Breast epithelium (tissue), 4 donors: ENCODE measurements at places on chromosomes 12 and 14. TPM values are rescaled to one million over a fixed set of nuclear protein-coding genes. Genes with fewer than 3 reads are reported as not detected.

GRCh38 chr14:30210630-30211029 is 283.0 kb upstream of the PRKD1 start:
- DNase-seq: no peak

GRCh38 chr12:19095756-19096480 is 33.6 kb upstream of the PLEKHA5 start:
- DNase-seq: no peak

DNA sequence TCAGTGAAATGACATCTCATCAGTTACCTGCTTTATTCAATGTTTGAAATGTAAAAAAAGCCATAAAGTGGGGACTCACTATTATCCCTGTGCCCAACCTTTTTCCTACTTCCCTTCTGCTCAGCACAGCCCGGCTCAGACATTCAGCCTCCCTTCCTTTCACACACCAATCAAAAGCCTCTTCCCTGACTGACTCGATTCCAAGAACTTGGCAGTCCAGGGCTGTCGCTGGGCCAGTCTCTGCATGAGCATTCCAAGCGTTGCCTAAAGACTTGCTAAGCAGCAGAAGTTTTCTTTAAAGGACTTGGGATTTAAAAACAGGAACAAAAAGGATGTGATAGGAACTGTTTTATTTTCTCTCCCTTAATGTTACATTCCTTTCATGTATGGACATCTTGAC is 22.7 kb downstream of the ITPR2 start:
- DNase-seq: peak; percentile 56

DNA sequence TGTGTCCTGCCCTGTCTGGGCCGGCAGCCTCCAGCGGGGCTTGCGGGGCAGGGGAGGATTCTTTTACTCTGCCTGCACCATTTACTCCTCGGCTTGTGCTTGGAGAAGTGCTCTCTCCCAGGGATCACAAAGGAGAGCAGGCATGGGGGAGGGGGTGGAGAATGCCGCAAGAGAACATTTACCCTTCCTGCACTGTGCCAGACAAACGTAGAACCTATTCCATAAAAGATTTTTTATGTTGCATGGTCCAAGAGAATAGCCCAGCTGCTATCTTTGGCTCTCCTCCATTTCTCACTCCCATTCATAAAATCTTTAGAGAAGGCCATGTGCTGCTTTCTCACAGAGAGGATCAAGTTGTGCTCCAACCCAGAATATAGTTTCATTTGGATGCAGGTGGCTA is 159.4 kb downstream of the SPTSSA start:
- no peak for DNase-seq

GRCh38 chr12:46661110-46661845 is 164.5 kb downstream of the SLC38A4 start:
- no peak for DNase-seq

- no peak for DNase-seq
Measured at GRCh38 chr14:72518809-72519377, 375.0 kb downstream of the DPF3 start.

GRCh38 chr14:27384124-27384523 is 786.3 kb upstream of the NOVA1 start:
- no peak for DNase-seq

The ETV6 gene
- 58.7 TPM for total RNA-seq

DNA sequence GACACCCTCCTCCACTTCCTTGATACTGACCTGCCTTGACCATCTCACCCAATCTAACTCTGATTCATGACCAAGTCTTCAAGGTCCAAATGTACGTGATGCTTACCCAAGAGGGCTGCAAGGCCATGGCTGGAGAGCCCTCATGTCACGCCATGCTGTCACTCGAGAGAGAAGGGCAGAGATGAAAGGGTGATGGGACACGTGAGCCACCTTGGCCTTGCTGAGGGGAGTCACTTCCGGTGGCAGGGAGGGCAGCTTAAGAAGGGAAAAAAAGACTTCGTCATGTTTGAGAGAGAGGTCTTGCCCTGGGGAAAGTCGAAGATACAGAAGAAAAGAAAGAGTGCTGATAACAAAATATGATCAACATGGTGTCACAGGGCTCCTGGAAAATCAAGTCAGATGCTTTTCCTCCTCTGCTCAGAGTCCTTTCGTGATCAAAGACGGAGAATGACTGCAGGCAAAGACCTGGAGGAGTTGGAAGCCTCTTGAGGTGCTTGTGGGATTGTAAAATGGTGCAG is 3.3 kb upstream of the SCARB1 start:
- DNase-seq: no peak

DNA sequence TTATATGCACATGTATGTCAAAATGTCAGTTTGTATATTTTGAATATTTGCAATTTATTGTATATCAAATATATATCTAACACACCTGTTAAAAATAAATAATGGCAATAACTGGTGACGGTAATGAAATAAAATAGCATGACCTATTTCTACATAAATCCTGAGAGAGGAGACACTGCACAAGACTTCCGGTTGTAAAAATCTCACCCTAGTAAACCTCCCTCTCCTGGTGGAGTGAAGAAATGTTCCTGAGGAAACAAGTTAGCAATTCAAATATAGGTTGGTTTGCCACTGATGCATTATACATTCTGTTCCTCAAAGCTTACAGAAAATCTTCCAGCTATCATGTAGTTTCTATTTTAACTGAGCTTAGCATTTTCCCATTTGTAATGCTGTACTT is 166.1 kb upstream of the SYT10 start:
- no peak for DNase-seq

GRCh38 chr14:68840454-68840853 is 47.6 kb upstream of the ZFP36L1 start:
- DNase-seq: no peak

DNA sequence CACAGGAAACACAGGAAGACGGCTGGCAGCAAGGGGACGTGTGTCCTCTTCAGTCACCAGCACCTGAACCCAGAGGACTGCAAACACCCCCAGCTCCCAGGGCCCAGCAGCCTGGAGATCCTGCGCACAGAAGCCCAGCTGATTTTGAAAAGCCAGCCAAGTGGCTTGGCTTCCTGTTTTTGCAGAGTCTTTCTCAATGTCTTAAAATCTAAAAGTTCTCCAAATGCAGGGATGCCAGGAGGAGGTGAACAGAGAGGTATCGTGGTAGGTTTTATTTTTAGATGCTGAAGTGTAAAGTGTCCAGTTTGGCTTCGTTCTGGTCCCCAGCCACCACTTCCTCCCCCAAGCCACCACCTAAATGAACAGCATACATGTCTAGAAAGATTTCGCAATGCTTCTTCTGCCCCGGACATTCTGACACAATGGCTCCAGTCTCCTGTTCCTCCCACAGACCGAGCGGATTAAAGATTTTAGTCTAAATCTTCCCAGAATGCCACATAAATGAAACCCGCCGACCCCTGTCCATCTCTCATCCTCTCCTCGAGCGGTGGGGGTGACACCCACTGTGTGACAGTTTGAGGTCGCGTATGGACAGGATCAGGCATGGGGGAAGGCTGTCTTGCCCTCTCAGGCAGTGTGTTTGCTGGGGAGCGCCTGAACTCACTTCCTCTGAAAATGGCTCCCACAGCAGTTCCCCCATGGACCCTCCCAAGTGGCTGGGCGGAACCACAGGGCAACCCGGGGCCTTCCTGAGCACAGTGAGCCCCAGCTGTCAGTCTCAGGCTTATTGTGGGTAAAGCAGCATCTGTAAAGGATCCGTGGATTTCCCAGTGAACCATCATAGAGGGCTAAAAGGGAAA is 41.6 kb downstream of the ITPK1 start:
- DNase-seq: no peak

DNA sequence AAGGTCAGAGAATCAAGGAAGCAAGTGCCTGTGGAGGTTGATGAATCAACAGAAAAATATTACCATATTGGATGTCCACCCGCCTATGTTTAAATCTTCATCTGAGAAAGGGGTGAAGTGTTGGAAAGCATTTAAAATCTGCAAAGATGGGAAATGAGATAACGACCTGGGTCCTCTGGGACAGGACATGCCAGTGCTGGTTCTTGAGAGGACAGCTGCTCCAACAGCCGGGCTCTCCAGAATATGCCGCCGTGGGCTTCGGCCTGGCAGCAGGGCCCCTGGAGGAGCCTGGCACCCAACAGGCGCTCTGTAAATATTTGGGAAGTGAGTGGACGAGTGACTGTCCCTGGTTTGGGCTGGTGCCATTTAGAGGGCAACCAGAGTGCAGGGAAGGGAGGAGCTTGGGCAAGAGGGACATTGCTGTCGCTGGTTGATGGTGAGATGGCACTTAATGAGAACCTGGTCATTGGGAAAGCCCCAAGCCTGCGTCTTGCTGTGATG is 129.9 kb downstream of the KCNA5 start:
- DNase-seq: peak; percentile 68

DNA sequence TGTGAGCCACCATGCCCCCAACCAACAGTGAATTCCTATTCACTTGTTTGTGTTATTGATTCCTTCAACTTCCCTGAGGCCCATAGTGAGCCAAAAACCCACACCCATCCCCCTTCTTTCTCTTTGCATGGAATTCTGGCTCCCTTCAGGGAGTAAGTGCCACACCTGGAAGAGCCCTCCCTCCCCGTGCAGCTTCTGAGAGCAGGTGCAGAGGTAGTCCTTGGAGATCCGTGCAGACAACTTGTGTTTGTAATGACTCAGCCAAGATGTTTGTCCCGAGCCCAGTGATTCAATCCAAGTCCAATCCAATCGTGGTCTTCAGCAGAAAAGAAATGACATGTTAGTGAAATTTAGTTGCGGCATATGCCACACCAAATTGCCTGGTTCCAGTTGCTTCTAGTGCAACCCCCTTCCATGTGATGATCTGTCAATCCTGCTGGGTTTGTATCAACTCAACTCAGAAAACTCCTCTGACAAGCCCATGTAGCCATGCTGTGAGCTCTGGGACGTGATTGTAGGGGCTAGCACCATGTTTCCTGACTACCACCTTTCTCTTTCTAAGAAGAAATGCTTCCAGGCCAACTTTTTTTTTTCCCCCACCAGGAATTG is 27.5 kb downstream of the GPRC5A start:
- DNase-seq: no peak

DNA sequence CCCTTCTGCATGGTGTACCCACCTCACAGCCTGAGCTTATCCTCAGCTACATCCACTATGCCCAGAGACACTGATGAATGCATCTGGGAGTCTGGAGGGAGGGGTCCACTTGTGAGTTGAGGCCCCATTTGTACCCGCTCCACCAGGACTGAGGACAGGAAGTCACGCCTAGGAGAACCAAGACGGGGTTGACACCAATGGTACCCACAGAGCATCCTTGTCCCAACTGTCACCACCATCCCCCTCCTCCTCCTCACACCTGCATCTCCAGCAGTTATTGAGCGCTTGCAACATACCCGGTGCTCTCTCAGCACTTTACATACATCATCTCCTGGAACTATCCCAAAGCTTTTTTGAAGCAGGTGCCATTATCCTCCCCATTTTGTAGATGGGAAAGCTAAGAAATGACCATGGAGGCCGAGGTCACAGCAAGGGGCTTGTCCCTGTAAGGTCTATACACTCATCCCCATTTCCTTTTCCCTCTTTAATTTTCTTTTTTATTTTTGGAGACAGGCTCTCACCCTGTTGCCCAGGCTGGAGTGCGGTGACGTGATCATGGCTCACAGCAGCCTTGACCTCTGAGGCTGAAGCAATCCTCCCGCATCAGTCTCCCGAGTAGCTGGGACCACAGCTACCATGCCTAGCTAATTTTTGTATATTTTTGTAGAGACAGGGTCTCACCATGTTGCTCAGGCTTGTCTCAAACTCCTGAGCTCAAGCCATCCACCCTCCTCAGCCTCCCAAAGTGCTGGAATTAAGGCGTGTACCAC is 31.7 kb downstream of the DGLUCY start:
- DNase-seq: no peak

The ASCL1 gene
- 0.15 TPM for total RNA-seq

The OR4K1 gene
- total RNA-seq: not detected

The DGLUCY gene
- total RNA-seq: 35.7 TPM
